ENCODE measurements at places on chromosomes 5 and 9.

DNA sequence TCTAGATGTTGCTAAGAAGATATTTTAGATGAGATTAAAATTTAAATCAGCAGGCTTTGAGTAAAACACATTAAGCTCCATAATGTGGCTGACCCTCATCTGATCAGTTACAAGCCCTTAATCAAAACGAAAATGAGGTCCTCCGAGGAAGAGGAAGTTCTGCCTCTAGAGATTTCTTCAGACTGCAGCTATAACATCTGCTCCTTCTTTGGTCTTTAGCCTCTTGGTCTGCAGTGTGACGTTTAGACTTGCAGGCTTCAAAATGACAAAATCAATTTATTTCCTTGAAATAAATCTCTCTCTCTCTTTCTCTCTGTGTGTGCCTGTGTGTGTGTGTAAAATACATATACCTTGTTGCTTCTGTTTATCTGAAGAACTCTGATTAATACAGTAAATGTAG, 1429.8 kb upstream of the CDH9 start:
- DNase-seq: no peak

- no peak for DNase-seq
Measured at GRCh38 chr9:32866273-32866672, 82.9 kb downstream of the TMEM215 start.

- no peak for DNase-seq
Measured at GRCh38 chr9:19171271-19171670, 44.0 kb upstream of the PLIN2 start.

- no peak for DNase-seq
Measured at GRCh38 chr9:20702570-20702969, 18.5 kb downstream of the FOCAD start.

DNA sequence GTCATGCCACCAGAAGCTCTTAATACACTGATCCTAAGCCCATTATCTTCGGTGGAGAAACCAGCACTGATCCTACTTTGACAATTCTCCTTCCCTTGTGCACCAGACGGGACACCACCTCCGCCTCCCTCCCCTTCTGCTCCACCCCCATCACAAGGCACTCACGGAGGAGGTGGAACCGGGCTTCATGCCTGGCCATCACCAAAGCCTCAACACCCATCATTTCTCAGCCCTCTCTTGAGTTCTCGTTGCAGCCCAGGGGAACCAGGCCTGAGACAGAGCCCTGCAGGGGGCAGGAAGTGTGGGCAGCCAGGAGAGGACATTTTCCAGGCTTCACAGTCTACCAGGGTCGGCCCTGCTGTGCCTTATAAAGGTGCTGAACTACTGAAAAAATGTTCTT, 160.5 kb downstream of the GOLPH3 start:
- no peak for DNase-seq
